ENCODE measurements at places on chromosomes 1 and 21.

DNA sequence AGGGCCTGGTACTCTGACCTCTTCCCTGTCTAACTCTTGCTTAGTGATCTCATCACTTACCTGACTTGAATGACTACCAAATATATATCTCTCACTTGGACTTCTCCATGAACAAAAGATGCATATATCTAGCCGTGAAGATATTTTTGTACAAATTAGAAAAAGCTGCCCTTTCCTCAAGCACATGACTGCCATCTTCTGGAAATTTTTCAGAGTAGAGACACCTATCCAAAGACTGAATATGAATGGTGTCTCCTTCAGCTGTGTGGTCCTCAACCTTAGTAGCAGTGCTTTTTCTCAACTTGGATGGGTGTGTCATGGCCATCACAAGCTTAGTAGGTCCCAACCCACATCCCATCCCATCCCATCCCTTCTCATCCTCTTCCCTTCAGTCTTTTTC lies 142.3 kb downstream of the DNM3 start:
- DNase-seq: no peak

- DNase-seq: no peak
These were observed 78.2 kb upstream of the TENT5C start for GRCh38 chr1:117527566-117528102.

GRCh38 chr1:119882132-119883049 lies 13.9 kb downstream of the ADAM30 start:
- no peak for DNase-seq

DNA sequence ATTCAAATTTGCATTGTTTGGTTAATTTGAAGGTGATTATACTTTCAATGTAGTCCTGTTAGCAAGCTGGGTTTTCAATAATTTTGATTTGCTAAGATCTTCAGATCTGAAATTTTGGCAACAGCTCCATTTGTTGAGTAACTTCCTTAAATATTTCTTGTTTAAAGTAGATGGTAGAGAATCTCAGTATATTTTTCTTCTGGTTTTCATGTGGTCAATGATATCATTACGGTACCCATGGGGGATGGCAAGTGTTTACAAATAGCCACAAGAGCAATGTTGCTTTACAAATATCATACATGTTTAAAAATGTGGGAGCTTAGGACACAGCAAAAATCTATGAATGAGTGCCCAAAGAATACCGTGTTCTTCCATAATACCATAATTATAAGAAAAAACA lies 175.9 kb downstream of the IFI44 start:
- DNase-seq: no peak

DNA sequence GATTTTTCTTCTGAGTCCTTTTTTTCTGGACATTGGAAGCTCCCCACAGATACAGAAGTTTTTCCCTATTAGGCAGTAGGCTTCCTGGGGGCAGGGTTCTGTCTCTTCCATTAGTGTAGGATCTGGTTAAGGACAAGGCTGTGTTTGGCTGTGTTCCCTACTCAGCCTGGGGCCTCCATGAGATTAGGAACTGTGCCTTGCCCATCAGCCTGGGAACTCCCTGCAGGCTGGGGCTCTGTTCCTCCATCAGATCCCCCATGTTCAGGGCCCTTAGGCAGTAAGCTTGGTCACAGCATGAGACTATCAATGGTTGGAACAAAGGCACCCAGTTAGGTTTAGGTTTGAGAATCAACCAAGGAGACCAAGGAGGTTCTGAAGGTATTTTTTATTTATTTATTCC lies 22.7 kb downstream of the NAV1 start:
- no peak for DNase-seq

DNA sequence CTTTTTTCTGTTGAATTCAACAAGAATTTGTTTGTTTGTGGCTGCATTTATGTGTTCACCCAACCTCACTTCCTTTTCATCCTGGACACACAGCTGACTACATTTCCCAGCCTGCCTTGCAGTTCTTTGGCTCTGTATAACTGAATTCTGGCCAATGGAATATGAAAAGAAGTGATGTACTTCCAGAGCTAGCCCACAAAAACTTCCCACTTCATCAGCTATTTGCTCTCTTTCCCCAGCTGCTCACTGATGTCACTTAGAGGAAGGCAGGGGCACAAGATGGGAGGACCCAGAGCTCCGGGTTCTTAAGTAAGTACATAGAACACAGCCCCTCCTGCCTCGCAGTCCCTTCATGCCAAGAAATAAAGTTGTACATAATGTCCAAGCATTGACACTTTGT lies 235.0 kb upstream of the FGGY start:
- DNase-seq: no peak

DNA sequence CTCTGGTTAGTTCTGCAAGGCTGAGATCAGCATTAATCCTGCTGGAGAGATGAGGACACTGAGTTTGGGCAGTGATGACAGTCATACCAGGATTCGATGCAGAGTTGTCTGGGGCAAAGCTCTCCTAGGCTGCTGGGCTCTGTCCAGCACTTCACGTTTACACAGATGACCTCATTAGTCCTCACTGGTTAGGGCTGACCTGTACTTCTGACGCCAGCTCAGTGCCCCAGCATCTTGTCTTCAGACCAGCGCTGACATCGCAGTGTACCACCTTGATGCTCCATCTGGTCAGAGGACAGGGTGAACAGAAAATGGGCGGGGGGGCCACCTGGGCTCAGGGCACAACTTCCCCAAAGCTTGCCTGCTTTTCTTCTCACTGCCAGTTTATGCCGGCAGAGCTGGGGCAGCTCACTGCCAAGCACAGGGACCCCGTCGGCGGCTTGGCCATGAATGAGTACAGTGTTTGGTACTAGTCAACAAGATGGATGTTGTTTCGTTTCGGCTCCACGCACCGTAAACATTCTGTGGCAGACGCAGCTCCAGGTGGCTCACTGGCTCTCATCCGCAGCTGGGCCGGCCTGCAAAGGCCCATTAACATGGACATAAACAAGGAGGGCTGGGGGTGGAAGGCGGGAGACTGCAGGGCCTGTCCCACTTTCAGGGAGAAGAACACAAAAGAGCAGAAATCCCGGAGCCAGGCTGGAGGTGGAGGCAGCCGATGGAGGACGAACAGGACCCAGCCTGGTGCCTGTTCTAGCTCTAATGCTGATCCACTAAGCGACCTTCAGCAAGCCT lies 118.7 kb downstream of the GLIS1 start:
- no peak for DNase-seq

DNA sequence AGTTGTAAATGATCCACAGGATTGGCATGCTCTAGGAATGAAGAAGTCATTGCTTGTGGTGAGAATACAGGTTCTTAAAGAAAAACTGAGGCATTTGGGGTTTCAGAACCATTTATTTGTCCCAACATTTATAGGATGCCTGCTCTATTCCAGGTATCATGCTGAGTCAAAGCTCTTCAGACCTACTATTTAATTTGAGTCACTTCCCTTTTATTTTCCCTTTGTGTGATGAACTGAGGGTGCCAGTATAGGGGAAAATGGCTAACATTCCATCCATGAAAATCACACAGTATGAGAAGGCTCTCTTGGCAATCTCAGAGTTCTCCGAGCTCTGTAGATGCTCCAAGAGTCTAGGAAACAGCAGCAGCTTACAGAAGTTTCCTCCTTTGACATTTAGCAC lies 110.4 kb downstream of the RNF220 start:
- DNase-seq: no peak

GRCh38 chr21:34511181-34511580 lies 829 bp downstream of the KCNE1 start:
- no peak for DNase-seq

GRCh38 chr1:66143651-66144050 lies 351.0 kb downstream of the PDE4B start:
- DNase-seq: no peak

GRCh38 chr1:10818262-10819197 lies 22.1 kb upstream of the CASZ1 start:
- no peak for DNase-seq

DNA sequence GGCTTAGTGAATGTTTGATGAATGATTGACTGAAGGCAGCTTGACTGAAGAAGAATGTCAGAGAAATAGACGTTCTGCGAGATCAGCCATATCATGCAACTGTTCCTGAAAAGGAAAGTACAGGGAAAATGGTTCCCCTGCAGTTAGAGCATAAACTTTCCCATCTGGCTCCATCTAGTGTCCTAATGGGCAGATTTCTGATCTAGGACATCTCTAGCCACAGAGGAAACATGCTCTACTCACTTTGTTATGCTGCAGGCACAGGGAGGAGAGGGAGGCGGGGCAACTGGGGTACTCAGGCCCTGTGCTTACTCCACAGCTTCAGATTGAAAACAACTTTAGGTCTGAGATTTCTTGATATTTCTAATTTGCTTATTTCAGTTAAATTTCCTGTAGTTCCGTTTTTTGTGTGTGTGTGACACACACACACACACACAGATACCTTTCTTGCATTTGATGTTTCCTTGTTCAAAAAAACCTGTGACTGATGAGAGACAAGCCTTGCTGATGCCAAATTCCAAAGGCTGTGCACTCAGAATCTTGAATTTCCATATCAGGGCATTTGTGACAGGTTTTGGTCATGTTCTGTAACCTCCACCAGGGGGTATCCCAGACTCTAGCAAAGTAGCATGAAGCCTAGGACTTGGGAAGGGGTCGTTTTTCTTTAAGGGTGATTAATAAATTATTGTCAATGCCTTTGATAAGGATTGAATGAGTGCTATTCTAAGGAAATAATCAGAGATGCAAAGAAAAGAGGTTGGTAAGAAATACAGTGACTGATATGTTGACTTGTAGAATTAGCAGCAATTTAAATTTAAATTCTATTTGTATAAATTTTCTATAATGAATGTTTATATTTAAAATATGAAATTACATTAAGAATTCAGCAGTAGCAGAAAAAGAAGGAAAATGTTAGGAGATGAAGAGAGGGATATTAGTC lies 139.7 kb upstream of the BEND5 start:
- DNase-seq: no peak

Data from naive thymus-derived CD8-positive, alpha-beta T cell (primary cell).